CD4-positive, alpha-beta T cell treated with Interleukin-12 subunit alpha and Interleukin-12 subunit beta, for 1 hour (primary cell): ENCODE measurements at places on chromosomes 16 and 17.
A peak's percentile ranks its signal among the peaks of the same experiment; 100 is the strongest.

- DNase-seq = no peak
These were observed 102.8 kb downstream of the FOXL1 start for GRCh38 chr16:86681031-86681756.

DNA sequence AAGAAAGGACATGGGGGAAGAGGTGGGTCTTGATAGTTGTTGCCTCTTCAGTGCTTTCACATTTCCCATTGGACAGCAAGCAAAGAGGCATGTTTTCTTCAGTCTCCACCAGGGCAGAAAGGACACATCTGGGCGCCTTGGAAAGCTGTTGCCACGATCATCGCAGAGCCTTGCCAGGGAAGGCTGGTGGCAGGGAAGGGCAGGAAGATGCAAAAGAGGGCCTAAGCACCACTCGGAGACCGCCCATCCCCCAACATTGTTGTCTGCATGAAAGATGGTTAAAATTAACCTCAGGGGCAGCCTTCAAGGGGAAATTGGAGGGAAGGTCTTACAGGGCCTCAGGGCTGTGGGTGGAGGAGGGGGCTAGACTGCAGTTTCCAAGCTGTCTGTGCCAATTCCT is 114.2 kb downstream of the SOX9 start:
- no peak for DNase-seq

GRCh38 chr16:79437764-79438751 is 162.5 kb downstream of the MAF start:
- no peak for DNase-seq

GRCh38 chr16:26475596-26475995 is 591.1 kb upstream of the C16orf82 start:
- no peak for DNase-seq

DNA sequence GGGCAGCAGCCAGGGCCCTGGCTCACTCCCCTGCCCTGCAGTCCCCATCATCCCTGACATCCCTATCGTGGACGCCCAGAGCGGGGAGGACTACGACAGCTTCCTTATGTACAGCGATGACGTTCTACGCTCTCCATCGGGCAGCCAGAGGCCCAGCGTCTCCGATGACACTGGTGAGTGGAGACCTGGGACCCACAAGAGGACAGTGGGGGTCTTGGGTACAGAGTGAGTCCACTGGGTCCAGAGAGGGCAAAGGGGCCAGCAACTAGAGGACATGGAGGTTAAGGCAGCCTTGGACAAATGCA is 12.6 kb downstream of the GALK1 start:
- no peak for DNase-seq

DNA sequence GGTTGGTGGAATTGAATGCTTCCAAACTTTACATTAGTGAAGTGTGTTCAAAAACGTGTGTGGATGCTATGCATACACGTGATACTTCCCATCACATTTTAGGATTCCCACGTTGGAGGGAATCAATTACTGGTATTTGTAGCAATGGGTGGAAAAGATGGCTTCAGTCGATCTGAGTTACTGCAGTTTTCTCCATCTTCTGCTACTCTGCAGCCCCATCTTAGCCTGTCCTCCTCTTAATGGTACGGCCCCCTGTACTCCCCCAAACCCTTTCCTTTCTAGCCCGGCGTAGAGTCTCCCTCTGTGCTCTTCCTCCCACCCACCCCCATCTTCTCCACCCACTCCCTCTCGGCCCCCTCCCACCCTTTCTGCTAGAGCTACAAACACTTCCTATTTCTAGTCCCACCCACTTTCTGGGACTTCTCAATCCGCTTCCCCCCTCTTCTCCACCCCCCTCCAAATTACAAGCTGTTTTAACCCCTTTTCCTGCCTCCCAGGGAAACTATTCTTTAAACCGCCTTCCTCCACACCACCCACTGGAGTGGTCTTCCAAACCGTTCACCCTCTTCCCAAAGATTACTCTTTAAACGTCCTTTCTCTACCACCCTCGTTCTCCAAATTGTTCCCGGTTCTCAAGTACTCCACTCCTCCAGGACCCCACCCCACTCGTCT is 1.1 kb downstream of the CHTF8 start:
- peak; percentile 25 for DNase-seq

DNA sequence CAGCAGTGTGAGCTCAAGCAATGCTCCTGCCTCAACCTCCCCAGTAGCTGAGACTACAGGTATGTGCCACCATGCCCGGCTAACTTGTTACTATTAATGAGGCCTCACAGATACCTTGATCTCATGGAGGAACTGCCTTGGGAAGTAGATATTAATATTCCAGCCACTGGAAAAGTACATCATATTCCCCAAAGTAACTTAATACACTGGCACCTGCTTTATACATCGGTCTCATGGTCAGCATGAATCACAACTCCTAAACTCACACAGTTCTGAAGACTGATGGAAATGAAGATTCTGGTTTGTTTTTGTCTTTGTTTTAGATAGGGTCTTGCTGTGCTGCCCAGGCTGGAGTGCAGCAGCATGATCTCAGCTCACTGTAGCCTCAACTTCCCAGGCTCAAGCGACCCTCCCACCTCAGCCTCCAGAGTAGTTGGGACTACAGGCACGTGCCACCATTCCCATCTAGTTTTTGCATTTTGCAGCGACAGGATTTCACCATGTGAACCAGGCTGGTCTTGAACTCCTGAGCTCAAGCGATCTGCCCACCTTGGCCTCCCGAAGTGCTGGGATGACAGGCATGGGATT is 28.2 kb downstream of the ADCY9 start:
- no peak for DNase-seq

- DNase-seq = no peak
These were observed 147.0 kb downstream of the MAP2K6 start for GRCh38 chr17:69561462-69561861.

DNA sequence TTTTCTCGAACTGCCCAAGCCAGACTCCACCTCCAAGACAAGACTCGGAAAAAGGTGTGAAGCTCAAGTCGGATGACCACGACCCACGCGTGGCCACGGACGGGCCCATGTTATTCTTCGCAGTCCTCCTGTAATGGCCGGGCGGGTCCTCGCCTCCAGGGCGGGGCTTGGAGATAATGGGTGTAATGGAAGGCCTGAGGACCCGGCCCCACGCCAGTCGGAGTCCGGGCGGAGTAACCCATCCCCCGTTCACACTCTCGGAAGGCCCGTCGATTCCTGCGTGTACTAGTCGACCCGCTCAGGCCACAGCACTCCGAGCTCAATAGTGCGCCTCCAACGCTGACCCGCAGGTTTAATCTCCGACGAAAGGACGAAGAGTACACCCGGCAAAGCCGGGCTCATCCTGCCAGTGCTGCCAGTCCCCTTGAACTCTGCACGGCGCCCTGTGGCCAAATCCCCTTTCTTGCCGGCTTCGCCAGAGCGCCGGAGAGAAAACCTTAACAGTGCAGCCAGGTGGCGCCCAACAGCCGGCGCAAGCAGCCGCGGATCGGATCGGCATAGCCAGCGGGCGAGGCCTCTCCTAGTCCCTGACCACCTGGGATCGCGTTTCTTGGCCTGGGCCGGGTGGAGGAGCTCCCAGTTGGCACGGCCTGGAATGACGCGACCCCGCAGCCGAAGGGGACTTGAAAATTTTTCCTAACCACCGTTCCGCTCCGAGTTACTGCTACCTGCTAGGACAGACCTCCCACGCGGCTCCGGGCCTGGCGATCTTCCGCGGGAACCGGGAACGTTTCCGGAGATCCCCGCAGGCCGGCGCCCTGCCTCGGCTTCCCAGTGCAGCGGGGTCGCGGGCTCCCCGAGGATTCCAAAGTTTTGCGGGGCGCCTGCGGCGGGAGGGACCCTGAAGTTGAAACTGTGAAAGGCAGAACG is 762.0 kb downstream of the KCNJ18 start:
- no peak for DNase-seq

GRCh38 chr16:53369921-53370320 is 64.3 kb upstream of the RBL2 start:
- DNase-seq = no peak

DNA sequence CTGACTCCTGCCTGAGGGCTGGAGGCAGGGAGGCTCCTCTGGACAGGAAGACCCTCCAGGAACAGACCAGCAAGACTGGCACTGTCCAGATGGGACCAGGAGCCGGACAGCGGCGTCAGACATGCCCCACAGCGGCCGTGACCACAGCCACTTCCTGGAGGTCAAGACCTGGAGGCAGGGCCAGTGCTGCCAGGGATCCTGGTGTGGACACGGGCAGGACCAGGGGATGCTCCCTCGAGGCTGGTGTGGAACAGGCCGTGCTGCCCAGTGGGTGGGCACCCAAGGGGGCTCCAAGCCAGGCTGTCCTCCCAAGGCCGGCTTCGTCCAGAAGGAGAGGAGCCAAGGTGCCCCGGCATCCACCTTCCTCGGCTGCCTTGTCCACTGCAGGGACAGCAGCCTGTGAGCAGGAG is 4.5 kb upstream of the CCDC57 start:
- no peak for DNase-seq

GRCh38 chr17:66988069-66988798 is 23.7 kb downstream of the CACNG4 start:
- DNase-seq = no peak

DNA sequence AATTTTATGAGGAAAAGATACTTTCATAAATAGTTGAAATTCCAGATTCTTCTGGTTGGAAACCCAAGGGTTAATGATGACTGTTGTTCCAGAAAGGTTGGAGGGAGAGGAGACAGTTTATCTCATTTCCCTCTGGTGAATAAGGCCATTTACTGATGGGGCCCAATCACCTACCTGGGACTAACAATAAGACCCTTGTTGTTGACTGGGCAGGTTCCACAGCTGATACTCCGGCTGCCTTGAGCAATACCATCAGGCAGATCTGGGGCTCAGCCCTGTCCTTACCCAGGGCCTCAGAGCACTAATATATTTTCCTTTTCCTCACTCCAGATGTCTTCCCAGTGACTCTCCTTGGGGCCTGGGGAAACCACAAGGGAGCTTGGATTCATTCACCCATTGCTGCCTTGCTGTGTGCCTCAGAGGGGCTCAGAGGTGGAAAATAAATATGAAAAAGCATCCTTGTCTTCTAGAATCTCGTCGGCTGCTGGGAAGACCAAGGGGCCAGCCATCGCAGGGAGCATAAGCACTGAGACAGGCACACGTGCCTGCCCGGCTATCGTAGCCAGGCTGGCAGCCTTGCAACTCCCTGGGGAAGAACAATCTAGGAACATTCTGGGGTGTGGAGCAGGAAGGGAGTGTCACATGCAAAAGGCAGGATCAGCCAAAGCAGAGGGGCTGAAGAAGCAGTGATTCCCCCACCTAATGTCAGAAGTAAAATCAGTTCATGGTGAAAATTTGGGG is 54.4 kb downstream of the MPRIP start:
- DNase-seq = no peak

DNA sequence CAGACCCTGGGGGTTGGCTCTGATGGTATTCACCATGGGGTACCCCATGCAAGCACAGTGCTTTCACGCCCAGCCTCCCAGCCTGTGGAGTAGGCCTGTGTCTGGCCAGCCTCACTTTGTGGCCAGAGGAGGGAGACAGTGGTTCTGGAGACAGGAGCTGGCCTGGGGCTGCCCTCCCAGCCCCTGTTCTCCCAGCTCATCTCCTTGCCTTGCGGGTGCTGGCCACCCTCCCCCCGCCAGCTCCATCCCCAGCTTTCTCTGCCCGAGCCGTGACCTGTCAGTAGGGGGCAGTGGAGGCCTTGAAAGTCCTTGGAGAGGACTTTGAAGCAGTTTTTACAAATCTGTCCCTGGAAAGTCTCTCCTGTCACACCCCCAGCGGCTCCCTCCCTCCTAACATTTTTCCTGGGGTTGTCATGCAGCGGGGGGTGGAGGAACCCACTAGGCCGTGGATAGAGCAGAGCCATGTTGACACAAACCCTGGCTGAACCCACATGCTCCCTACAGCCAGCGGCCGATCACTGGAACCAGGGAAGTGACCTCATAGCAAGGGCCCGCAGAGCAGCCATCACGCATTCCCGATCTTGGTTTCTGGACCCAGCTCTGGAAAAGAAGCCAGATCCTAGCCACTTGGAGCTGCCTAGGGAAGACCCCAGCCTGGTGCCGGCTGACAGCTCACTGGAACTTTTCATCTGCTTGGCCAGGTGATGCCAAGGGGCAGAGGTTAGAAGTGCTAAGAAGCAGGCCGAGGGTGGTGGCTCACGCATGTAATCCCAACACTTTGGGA is 289.4 kb downstream of the SEC14L1 start:
- peak; percentile 83 for DNase-seq

GRCh38 chr16:86087011-86087895 is 188.3 kb downstream of the IRF8 start:
- no peak for DNase-seq

DNA sequence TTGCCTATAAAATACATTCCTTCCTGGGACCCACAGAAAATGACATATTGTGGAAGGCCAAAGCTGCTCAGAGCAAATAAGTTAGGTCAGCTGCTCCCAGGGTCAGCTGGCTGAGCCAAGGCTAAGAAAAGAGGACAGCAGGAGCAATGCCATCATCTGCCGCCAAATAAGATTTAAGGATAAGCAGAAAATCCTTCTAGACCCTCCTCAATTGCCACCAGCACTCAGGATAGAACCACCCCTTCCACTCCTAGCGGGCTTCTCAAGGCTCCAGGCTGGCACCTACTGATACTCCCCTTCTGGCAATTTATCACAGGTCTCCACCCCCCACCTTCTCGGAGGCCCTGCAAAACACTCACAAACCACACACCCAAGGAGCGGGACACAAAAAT is 22.9 kb downstream of the MBTPS1 start:
- DNase-seq = no peak

DNA sequence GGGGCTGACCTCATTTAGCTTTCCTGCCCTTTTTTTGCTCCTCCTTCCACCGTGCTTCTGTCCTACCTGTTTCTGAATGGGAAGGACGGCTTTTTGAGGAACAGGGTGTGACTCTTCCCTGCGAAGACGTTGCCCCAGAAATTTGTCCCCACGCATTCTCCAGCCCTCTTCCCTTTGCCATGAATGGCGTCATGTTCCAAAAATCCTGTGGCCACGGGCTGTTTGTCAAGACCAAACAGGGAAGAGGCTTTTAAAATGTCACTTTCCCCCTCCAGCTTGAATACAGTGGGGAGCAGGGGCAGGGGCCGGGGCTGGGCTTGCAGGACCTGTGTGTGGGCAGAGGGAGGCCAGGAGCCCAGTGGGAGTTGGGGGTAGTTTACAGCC is 13.9 kb downstream of the MPRIP start:
- DNase-seq = no peak

GRCh38 chr16:85661740-85662481 is 26.8 kb downstream of the GINS2 start:
- no peak for DNase-seq

GRCh38 chr16:16150117-16150877 is 73.0 kb downstream of the ABCC6 start:
- DNase-seq = no peak

DNA sequence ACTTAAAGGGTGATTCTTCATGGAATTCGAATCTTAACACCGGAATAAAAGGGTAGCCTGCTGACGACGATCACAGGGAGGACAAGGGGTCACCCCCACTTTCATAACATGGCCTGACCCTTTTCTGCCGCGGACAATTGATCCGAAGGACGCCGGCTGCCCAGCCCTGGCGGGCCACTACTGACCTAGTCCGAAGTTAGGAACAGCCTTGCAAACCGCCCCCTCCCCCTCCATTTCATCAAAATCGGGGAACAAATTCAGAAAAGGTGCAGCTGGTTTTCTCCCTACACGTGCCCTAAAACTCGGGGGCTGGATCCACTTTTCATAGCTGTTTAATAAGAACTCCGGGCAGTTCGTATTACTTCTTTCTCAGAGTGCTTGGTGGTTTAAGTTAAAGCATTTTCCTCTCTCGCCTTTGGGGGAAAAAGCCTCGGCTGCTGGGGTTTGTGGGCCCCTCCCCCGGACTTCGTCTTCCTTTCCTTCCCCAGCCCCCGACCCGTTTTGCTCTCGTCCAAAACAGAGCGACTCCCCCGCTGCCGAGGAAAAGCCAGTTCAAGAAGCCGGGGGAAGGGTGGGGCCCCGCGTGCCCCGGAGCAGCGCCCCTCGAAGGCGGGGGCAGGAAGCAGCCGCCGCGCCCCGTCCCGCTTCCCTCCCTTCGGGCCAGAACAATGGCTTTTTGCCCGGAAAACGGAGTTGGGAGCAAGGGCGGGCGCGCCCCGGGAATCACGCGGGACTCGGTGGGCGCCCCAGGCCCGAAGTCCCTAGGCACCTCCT is 641 bp upstream of the CBX2 start:
- DNase-seq = peak; percentile 39
